NCI-H1436 (cell line): ENCODE measurements at places on chromosomes 1 and 21.

GRCh38 chr1:234478152-234478480, 863 bp downstream of the TARBP1 start:
- DNase-seq, result peak; percentile 68

DNA sequence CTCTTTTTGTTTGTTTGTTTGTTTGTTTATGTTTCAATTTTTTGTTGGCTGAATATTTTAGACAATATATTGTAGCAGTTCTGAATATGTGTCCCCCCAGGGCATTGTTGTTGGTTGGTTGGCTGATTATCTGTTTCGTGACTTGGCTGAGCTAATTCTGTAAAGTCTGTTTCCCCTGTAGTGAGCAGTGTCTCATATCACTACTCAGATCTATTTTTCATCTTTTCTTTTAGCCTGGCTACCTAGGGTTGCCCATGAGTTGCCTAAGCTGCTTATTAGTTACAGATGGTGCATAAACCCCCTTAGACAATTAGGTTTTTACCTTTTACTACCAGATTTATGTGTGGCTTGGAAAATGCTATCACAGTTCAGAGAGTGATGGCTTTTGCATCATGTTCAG, 32.3 kb downstream of the CFAP57 start:
- DNase-seq, result no peak

- no peak for DNase-seq
Observed at GRCh38 chr1:113223546-113223945, 150.5 kb downstream of the LRIG2 start.

GRCh38 chr1:209387271-209387968, 196.1 kb upstream of the CAMK1G start:
- DNase-seq, result no peak

- DNase-seq, result no peak
Observed at GRCh38 chr1:201216395-201217085, 25.9 kb downstream of the IGFN1 start.

DNA sequence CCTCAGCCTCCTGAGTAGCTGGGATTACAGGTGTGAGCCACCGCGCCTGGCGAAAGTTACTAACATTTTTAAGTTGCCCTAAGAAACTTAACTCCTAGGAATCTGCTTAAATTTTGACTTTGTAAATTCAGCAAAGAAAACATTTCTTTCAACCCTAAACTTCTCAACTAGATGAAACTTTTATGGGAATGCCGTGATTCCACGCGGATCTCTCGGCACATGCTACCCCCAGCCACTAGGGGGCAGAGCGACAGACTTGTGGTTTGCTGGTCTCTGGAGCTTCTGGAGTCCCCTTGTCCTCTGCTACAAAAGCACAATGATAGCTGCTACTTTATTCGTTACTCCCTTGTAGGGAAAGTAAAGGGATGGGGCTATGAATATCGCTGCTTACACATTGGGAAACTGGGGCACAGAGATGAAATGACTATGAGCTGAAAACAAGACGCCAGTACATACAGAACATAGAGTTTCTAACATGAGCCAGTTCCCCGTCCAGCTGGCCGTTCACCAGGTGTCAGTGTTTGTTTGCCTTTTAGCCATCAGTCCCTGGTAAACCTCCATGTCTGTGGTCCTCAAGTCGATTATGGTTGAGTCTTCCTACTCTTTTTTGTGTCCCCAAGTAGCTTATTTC, 114.7 kb downstream of the PBX1 start:
- no peak for DNase-seq

- no peak for DNase-seq
Observed at GRCh38 chr1:201025571-201026002, 2.1 kb upstream of the KIF21B start.

DNA sequence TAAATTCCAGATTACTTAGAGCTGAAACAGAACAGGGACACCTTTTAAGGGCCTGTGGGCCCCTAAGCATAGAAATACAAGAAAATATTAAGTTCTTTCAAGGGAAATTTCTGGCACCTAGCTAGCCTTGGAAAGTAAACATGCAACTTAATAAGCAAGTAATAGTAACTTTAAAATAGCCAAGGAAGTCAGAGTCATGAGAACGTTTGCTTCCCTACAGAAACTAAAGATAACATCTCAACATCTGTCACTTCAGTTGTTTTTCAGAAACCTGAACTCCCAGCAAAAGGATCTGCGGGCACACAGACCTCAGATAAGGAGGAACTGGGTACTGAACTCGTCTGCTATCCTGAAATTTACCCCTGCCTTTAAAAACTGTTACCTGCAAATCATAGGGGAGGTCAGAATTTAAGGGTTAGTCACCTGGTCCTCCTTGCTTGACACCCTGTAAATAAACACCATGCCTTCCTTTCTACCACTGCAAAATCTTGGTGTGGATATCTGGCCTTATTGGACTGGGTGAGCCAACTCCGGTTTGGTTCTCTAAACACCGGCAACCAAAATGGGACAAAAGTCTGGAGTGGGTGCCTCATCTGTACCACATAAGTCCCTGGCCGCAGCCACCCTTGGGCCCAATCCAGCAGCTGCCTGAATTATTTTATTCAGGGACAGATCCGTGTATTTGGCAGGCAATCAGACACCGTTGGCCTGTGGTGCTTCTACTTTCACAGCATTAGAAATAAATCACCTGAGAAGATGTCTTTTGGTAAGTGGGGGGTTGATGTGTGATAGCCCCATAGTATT, 27.9 kb downstream of the NRDC start:
- no peak for DNase-seq

GRCh38 chr1:31374511-31375196, 1.8 kb upstream of the FABP3 start:
- no peak for DNase-seq
